Neural crest cell (in vitro differentiated cells): ENCODE measurements at places on chromosomes 11 and 22.

GRCh38 chr11:86513746-86514373, 139.2 kb downstream of the CCDC81 start:
- no peak for DNase-seq

DNA sequence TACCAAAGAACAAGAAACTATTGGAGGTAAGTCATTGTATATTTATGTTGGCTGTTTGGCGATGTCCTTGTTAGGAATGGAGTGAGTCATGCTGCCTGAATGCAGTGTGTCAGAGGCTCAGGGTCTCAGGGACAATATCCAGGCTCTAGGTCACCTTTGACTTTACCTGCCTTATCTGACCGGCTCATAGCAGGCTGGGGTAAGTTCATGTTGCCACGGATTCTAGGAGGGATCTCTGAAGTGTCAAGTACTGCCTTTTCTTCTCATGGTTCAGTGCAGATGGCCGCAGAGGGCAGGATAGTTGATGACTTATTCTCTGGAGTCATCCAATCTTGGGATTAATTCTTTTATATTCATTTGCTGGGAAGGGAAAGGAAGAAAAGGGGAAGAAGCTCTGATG, 53.2 kb downstream of the SPON1 start:
- no peak for DNase-seq

- no peak for DNase-seq
Observed at GRCh38 chr11:122399375-122399774, 256.1 kb upstream of the UBASH3B start.

DNA sequence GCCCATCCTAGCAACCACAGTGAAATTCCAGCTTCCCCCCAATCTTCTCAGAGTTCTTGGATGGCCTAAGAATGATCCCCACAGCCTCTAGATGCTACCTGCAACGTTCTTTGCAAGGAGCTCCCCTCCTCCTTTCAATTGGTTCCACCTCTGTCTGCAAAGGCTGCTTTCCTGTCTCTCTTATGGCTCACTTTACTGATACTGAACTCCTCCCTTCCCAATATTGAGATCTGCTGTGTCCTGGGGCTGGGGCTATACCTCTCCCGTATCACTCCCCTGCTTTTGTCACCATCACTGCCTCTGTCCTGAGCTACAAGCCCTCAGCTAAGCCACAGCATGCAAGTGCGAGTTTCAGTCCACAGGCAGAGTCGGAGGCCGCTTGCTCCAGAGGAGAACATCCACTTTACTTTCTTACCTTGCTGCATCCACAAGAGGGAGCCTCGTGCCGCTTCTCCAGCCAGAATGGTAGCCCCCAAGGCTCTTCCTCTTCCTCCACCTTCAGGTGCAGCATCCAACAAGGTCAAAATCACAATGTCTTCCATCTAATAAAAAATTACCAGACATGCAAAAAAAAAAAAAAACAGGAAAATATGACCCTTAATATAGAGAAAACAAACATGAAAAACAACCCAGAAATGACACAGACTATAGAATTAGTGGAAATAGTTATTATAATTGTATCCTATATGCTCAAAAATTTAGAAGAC, 48.6 kb upstream of the TMEM45B start:
- peak; percentile 32 for DNase-seq

DNA sequence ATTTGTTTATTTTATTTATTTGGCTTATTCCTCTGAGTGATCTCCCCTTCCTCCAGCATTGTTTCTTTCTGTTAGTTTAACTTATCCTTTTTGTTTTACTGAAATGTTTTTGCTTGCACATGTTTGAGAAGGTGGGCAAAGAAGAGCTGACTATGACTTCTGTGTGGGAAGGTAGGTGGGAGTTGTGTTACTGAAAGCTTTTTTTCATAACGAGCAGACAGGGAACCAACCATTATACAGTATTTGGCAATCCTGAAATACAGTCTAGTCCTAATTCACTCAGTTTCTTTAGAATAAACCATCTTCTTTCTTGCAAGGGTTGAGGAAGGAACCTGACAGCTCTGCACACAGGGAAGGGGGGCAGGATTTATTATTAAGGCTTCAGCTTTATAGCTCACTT, 37.0 kb upstream of the PAK1 start:
- no peak for DNase-seq

DNA sequence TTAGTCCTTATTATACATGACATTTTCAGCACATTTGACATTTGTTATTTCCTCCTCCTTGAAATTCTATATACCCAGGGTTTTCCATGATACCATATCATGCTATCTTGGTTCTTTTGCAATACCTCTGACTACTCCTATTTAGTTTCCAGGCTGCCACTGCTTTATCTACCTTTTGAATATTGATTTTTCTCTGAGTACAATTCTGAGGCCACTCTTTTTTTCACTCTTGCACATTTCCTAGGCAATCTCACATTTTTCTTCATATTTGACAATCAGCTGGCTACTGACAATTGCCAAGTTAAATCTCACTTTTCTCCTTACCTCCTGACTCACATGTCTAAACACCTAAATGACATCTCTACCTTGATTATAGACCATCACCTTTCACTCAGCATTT, 11.9 kb downstream of the SBF2 start:
- DNase-seq = no peak

GRCh38 chr11:9941991-9942390, 278.1 kb downstream of the SWAP70 start:
- DNase-seq = no peak

GRCh38 chr11:126437731-126438130, 82.2 kb downstream of the ST3GAL4 start:
- DNase-seq = no peak

DNA sequence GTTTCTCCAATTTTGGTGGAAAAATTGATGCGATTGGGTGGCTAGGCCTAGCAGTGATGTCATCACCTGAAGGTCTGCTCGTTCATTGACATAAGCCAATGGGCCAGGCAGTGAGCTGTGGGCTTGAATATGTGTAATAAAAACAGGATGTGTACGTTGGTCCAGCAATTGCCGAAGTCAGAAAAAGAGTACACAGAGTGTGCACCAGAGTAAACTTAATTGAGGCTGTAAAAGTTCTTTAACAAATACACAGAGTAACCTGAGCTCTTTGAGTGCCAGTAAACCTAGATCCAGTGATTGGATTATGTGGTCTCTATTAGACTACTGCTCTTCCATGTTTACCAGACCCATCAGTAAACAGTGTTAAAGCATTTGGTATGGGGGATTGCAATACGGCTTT, 13.0 kb upstream of the GLYATL1 start:
- DNase-seq = no peak

- DNase-seq = no peak
Observed at GRCh38 chr22:29755889-29756288, 10.9 kb downstream of the ZMAT5 start.

- no peak for DNase-seq
Observed at GRCh38 chr11:59833602-59834001, 11.7 kb downstream of the CBLIF start.

DNA sequence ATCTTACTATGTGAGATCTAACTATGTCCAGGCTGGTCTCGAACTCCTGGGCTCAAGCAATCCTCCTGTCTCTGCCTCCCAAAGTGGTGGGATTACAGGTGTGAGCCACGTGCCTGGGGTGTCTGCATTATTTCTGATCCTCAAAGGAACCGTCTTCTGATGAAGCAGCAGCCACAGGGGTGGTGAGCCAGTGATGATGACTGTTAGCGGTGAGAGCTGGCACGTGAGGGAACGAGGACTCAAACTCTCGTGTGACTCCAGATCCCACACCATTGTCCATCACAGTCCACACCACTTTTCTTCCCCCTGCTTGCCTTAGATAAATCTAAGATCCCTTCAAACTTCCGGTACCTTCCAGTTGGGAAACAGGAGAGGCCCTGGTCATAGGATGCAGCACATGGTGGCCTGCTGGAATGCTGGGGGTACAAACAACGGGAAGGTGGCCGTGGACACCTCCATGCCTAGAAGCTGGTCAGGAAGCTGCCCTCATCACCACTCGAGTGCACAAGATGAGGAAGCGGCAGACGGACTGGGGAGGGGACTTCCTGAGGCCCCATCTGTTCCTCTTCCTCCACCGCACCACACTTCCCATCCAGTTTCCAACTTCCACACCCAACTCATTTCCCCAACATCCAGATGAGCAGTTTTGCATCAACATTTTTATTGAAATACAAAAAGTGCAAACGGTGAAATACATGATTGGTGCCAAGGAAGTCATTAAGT, 23.8 kb downstream of the ARHGAP1 start:
- no peak for DNase-seq

GRCh38 chr11:33376331-33377310, 119.4 kb downstream of the HIPK3 start:
- peak; percentile 25 for DNase-seq

GRCh38 chr11:68454767-68455166, 5.8 kb upstream of the PPP6R3 start:
- no peak for DNase-seq

GRCh38 chr22:25569983-25570382, 5.5 kb downstream of the GRK3 start:
- no peak for DNase-seq

DNA sequence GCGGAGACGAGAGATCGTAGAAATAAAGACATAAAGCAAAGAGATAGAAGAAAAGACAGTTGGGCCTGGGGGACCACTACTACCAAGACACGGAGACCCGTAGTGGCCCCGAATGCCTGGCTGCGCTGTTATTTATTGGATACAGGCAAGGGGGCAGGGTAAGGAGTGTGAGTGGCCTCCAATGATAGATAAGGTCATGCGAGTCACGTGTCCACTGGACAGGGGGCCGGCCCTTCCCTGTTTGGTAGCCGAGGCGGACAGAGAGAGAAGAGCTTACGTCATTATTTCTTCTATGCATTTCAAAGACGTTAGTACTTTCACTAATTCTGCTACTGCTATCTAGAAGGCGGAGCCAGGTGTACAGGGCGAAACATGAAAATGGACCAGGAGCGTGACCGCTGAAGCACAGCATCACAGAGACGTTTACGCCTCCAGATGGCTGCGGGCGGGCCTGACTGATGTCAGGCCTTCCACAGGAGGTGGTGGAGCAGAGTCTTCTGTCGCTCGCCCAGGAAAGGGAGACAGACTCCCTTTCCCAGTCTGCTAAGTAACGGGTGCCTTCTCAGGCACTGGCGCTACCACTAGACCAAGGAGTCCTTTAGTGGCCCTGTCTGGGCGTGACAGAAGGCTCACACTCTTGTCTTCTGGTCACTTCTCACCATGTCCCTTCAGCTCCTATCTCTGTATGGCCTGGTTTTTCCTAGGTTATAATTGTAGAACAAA, 24.8 kb downstream of the PPP6R2 start:
- DNase-seq = no peak

GRCh38 chr11:69552951-69553350, 71.5 kb downstream of the LINC01488 start:
- DNase-seq = no peak
